Stimulated activated CD8-positive, alpha-beta memory T cell treated with anti-CD3 and anti-CD28 coated beads, Interleukin-4, amount 100 ng/mL, for 24 hours (primary cell): ENCODE measurements at places on chromosomes 16 and 17.

GRCh38 chr17:37789021-37789565, 44.2 kb upstream of the HNF1B start:
- DNase-seq = no peak

DNA sequence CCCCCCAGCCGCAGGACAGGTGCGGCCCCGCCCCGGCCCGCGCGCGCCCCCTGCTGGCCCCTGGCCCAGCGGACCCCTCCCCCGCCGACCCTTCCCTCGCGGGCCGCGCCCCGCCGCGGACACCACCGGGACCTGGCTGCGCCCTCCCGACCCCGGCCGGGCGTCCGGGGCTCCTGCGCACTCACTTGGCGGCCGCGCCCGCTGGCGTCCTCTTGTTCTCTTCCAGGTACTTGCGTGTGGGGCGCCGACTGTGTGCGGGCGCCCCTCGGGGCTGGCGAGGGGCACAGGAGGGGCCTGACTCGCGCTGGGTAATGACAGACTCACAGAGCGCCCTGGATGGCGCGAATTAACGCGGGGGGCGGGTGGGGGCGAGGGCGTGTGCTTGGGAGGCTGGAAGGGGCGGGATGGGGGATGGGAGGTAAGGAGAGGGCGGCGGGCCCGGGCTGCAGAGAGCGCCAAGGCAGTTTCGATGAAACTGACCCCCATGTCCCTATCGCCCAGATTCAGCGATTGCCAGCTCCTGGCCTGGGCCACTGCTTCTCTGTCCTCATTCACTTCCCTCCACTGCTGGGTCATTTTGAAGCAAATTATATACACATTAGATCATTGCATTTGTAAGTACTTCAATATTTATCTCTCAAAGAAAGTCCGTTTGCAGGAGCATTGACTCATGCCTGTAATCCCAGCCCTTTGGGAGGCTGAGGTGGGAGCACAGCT, 445 bp upstream of the DBNDD1 start:
- no peak for DNase-seq

DNA sequence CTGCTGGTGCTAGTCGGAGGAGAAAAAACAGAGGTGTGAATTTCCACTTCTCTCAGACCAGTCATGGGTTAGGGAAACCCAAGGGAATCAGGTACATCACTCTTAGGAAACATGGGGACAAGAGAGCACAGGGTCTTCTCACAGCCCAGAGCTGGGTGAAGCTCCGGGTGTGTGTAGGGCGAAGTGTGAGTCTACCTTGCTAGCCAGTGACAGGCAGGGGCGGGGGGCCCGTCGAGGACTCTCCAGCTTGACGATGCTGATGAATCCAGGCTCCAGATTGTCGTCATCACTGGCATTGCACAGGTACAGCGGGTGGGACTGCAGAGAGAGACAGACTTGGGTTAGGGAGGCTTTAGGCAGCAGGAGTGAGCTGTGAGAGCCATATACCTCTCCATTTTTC, 18.7 kb upstream of the SUPT4H1 start:
- no peak for DNase-seq

GRCh38 chr17:34423978-34424813, 61.2 kb upstream of the CCL1 start:
- no peak for DNase-seq

GRCh38 chr16:57897053-57897784, 73.7 kb downstream of the CNGB1 start:
- no peak for DNase-seq

DNA sequence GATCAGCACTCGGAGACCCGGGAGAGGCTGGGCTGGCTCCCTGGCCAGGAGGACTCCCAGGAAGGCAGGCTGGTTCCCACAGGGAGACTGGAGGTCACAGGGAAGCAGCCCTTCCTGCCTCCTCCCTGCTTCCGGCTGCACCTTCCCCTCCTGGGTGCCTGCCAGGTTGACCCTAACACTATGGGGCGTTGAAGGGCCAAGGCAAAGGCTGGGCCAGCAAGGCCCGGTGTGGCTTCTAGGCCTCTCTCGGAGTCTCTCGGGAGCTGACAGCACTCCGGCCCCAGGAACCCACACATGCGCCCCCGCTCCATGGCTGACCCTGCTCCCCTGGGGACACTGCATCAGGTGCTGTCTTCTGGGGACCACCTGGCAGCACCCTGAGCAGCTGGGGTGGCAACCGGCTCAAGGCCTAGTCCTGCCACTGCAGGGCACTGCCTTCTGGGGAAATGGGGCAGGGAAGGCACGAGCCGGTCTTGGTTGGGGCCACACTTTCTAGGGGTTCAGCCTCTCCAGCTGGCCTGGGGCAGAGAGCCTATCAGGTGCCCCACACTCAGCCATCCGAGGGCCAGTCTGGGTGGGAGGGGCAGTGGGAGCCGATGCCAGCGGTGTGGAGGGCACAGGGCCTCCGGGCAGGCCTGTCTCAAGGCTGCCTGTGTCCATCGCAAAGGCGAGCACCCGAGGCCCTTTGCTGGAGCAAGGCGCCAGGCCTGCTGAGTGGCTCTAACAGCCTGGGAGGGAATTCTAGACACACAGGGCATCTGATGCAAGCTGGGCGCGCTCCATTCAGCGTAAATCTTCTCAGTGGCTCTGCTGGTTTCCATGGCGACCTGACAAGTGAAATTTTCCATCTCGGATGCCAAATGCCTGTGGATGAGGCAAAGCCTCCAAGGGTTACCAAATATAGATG, 5.6 kb upstream of the MTSS2 start:
- no peak for DNase-seq

DNA sequence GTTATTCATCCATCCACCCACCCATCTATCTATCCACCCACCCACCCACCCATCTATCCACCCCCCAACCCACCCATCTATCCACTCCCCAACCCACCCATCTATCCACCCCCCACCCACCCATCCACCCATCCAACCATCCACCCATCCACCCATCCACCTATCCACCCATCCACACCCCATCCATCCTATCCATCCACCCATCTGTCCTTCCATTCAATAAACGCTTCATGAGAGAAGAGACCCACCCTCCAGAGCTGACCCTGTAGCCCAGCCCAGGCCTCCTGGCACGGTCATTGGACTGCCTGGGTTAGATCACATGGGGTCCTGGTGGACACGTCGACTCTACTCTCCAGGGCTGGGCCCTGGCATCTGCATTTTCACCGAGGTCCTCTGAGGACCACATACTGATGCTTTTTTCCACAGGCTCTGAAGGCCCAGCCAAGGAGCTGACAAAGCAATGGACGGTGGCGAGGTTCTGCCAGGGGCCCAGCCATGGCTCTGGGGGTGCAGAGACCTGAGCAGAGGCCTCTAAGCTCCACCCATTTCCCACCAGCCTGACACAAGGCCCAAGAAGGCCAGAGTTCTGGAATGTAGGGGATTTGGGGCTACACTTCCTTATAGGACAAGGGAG, 41.3 kb upstream of the SLC38A10 start:
- no peak for DNase-seq

GRCh38 chr16:56607109-56607618, 1.2 kb upstream of the MT2A start:
- no peak for DNase-seq
